T-helper 2 cell (primary cell): ENCODE measurements at places on chromosomes 3 and 15.

DNA sequence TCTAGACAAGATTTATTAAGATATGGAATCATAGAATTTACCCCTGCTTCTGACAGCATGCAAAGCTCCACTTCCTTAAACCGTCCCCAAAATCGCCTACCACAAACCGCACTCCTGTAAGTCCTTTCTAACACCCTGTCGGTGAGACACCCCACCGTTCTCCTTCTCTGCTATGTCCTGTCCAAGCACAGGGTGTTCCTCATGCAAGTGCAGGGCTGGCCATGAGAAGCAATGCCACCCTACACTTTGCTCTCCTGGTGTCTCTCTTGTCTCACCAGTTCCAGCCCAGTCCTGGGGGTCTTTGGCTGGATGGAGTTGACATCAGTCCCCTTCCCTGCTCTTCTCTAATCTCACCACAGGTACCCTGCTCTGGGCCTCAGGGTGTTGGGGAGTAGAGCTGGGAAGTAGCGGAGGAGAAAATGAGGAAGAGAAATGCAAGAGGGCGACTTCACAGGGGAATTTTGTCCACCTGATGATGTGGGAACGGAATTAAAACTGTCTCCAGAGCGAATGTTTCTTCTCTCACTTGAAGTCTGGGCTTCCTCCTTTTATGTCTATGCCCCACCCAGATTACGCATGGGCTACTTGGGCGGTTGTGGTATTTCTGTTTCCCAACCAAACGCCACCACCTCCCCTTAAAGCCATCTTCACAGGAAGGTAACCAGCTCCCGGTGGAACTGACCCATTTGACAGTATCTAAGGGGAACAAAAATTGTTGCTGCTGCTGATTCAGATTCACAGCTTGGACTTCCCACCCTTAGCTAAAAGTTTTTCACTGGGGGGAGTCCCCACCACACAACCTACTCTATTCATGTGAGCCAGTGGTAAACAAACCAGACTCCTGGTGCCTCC is 49.9 kb downstream of the CASR start:
- DNase-seq = peak; percentile 12

- peak; percentile 50 for DNase-seq
These were observed 3.2 kb downstream of the ZDHHC19 start for GRCh38 chr3:196207833-196208607.

- DNase-seq = no peak
These were observed 47.3 kb upstream of the BCL6 start for GRCh38 chr3:187792521-187792920.

DNA sequence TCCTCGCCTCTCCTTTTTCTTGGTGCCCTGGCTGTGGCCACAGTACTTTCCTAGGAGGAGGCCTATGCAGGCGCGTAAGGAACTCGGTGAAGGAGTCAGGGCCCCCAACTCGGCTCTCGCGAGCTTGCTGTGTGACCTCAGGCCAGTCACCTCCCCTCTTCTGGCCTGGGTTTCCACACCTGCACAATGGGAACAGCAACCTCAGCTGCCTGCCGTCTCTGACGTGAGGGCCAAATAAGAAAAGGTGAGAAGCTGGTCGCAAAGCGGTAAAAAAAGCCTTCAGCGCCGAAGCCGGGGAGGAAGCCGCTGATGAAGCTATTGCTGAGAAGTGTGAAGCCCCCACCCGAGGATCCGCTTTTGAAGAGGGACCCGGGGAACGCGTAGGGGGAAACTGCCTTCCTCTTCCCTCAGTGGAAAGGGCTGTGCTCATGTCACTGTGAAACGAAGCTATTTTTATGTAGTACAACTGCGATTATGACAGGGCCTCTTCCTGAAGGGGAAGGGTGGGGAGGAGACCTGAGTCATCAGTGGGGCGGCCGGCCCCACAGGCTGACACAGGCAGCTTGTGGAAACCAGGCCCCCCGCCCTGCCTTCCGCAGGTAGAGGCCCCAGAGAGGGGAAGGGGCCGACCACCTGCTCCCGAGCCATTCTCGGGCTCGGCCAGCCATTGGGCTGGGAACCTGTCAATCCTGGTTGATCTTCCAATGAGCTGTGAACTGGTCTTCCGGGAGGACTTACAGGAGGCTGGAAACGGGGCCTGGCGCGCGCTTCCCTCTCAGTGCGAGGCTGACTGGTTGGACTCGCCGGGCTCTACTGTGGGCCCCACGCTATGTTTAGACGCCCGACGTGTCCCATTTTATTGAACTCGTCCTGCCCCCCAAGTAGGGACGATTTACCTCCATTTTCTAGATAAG is 18.0 kb upstream of the ANKDD1A start:
- DNase-seq = peak; percentile 92

DNA sequence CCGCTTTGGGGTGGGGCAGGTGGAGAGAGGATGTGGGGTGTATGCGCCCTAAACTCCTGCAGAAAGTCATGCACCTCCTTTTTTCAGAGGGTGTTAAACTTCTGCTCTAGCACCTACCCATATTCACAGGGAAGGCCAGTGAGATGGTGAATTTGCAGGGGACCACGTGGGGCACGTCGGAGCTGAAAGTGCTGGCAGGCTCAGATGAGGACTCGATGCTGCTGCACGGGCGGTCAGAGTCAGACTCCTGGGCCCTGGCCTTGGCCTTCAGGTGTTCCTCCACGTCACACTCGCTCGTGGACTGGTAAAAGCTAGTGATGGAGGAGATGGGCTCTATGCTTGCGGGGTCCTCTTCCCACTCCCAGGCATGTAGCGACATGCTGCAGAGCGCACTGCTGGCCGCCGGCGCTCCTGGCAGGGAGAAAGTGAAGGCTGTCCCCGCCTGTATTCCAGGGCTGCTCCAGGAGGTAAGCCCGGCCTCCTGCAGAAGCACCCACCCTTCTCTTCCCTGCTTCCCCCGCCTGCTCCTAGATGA is 883 bp downstream of the CFAP92 start:
- DNase-seq = no peak

- DNase-seq = no peak
These were observed 7.0 kb upstream of the CTSH start for GRCh38 chr15:78951841-78952238.

DNA sequence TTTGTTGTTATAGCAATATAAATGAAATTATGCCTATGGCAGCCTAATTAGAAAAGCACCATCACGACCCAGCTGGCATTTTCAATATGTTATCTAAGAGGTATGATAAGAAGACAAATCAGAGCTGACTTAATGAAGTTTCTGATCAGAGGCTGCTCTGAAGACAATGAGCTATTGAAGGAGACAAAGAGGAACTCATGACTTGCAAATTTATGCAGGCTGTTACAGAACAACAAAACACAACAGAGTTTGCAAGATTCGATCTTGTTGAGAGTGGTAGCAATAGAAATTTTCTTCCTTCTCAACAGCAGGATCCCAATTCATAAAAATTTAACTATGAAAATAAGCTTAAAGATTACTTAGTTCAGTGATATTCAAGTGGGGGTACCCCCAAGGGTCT is 7.7 kb downstream of the CCDC54 start:
- DNase-seq = no peak
